HS-5 (cell line): ENCODE measurements at places on chromosomes 6 and 20.

DNA sequence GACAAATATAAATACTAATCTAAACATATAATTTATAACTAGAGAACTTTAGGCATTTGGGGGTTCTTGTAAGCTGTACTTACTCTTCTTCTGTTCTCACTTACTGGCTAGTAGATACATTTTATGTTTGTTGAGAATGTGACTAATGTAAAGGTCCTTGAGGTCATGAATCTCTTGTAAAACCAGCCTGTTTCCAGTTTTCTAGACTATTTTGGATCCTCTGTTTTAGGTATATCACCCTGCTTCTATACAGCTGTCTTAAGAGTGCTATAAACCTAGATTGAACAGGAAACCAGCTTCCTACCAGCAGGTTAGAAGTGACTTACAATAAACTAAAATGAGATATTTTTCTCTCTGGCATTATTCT is 134.2 kb downstream of the PLCB4 start:
- peak; percentile 23 for DNase-seq

DNA sequence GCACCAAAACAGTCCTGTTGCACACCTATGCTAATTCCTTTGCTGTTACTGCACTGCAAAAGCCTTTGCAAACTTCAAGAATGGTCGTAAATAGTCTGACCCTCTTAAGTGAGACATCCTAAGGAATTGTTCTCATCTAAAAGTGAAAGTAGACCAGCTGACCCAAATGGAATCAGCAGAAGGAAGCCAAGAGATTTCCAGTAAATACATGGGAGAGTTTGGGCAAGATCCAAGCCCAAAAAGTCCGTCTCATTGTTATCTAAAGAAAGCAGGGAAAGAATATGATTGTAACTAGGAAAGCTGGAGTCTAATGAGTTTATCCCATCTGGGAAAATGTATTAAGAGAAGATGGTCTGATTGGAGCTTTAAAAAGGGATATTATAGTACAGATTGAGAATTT is 43.0 kb upstream of the HIVEP1 start:
- DNase-seq: no peak

GRCh38 chr20:45987108-45987780 is 15.2 kb upstream of the ZNF335 start:
- DNase-seq: no peak

DNA sequence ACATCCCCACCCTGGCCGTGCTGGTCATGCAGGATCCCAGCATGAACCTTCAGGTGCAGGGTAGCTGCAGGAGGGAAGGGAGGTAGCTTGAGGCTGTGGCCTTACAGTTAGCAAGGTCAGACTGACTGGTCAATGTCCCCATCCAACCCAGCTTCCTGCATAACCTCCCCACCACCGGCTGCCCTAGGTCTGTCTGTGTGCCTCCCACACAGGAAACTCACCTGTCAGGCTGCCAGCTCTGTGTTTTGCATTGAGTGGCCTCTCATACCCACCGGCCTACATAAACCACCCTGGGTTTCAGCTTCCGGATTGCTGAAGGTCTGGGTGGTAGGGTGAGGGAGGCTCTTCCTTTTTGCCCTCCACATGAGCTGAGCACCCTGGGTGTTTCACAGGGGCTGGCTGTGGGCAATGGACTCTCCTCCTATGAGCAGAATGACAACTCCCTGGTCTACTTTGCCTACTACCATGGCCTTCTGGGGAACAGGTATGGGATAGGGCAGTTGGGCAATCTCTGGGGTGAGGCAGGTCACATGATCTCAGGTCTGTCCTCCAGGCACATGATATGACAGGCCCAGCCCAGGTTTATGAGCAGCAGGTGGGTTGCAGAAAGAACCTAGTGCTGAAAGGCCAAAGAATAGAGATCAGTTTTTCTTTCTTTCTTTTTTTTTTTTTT is 1.8 kb downstream of the CTSA start:
- DNase-seq: no peak

GRCh38 chr20:25061103-25061799 is 3.3 kb upstream of the ACSS1 start:
- DNase-seq: no peak

DNA sequence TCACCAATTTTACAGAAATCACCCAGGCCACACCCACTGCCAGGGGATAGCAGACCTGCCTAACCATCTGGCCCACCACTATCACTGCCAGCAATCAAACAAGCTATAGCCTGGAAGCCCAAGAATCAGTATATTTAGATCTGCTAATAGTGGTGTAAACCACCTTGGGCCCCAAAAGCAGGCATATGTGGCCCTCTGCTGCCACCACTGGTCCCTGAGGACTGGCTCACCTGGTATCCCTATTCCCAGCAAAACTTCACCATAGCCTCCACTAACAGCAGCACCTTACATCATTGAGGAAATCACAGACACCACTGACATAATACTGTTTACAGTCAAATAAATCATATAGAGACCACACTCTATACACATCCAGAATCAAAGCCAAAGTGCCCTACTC is 880.4 kb upstream of the MAN1A1 start:
- no peak for DNase-seq

DNA sequence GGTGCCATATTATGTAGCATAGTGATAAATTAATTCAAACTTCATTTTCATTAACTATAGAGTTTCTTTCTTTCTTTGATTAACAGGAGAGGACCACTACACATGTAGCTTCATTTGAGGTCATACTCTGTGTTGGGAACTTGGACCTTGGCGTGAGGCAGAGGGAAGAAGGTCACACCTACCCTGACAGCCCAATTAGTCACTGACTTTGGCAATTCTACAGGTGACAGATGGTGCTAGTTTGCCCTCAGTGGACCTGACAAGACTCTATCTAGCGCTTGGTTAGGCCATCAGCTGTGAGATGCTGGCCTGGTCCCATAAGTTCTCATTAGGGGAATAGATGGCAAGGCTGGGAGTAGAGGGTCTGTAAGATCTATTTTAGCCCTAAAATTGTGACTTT is 14.2 kb downstream of the SLX4IP start:
- DNase-seq: no peak

GRCh38 chr6:118872726-118873125 is 21.2 kb upstream of the ASF1A start:
- no peak for DNase-seq

DNA sequence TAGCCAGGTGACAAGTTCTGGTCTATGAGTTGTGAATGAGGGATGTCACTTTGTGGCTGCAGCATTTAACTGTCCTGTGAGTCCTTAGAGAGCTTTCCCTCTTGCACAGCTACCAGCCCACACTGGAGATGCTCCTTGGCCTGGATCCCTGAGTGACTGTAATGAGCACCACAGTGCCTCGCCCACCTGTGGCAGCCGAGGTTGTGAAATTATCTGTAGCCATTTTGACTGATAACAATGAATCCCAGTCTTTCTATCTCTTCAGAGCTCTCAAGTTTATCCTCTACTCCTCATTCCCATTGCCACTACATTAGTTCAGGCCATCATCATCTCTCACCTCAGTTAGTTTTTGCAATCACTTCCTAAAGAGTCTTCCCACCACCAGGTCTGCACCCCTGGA is 41.3 kb upstream of the BEND3 start:
- no peak for DNase-seq

DNA sequence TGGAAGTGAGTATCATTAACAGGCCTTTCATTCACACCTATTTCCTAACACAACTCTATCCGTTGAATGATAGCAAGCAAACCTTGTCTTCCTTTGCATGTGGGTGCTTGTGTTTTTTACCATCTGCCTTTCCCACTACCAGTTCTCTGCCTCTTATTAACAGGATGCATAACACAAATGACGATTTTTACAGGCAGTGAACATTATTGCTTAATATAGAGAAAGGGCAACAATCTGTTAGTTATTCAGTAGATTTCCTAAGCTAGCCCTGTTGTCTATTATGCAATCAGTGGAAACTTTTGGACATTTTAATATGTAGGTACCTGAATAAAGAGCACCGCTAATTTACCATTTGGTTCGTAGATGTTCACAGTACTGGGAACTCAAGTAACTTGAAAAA is 348.8 kb upstream of the PLCB4 start:
- DNase-seq: no peak

- no peak for DNase-seq
Measured at GRCh38 chr6:150928882-150929281, 63.4 kb downstream of the MTHFD1L start.

GRCh38 chr6:164208371-164208770 is 793.9 kb downstream of the QKI start:
- DNase-seq: no peak

- DNase-seq: no peak
Measured at GRCh38 chr6:7073821-7074525, 33.8 kb upstream of the RREB1 start.

DNA sequence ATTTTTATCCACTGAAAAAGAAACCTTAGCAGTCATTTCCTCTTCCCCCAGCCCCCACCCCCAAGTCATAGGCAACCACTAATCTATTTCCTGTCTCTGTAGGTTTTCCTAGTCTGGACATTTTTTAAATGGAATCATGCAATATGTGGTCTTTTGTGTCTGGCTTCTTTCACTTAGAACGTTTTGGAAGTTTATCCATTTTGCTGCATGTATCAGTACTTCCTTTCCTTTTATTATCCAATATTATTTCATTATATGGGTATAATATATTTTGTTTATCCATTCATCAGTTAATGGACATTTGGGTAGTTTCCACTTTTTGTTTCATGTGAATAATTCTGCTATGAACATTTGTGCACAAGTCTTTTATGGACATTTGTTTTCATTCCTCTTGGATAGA is 99.3 kb upstream of the BMP5 start:
- no peak for DNase-seq

GRCh38 chr6:118902726-118903125 is 8.8 kb downstream of the ASF1A start:
- no peak for DNase-seq

- DNase-seq: peak; percentile 98
Measured at GRCh38 chr6:56101141-56101553, 146.2 kb downstream of the COL21A1 start.

DNA sequence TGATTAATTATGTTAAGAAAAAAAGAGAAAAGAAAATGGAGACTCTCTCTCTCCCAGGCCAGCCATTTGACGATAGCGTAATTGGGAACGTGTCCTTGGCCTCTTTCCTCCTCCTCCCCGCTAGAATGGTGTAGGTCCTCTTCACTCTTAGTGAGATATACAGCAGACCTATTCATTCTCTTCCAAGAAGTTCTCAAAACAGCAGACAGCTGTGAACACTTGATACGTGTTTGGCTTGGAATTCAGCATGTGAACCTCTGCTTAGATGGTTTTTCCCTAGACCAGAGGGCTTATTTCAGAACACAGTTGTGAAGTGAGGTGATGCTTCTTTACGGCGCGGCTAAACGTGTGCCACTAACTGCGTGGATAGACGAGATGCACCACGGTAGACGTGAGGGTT is 32.6 kb upstream of the TULP4 start:
- no peak for DNase-seq

DNA sequence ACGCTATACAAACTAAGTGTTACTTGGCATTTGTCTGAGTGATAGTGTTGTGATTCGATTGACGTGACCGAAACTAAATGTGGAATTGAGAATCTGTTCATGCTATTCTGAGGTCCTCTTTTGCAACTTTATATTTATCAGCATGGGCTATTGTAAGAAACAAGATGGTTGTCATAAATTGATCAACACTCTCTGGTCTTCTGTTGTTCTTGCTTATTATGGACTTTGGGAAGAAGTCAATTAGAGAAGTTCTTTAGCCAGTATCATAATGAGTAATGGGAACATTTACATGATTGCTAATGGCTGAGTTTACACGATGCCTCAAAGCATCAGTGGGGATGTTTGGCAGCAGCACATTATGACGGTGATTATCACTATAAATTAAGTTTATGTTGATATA is 195.0 kb downstream of the CD83 start:
- no peak for DNase-seq

- no peak for DNase-seq
Measured at GRCh38 chr20:20624914-20625313, 87.5 kb downstream of the RALGAPA2 start.

- no peak for DNase-seq
Measured at GRCh38 chr6:70375882-70376281, 37.4 kb upstream of the FAM135A start.
